NCI-H82 (cell line): ENCODE measurements at places on chromosomes 7 and 10.

- no peak for DNase-seq
Measured at GRCh38 chr10:69558559-69558958, 14.7 kb downstream of the NEUROG3 start.

GRCh38 chr7:155484483-155485399 is 26.8 kb downstream of the EN2 start:
- DNase-seq: no peak

DNA sequence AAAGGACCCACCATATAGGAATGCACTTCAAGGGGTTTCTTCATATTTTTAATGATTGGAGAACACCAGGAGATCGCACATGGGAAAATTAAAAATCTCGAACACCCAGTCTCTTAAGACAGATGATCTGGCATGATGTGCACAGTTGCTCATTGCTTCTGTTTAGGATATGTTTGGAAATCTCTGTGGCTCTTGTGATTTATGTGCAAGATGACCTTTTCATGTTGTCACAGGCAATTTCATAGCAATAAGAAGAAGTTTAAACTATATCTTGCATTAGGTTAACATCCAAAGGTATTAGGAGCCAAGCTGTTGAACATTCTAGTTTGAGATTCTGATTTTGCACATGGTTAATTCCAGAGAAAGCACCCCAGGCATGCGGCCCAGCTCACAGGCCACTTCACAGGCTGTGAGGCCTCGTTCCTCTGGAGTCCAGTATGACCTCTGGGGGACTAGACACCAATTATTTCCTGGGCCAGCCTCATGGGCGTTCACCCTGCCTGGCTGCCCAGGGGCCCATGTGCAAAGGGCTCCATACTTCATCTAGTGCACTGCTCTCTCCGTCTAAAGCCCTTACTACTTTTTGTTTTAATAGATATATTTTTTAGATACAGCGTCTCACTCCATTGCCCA is 28.4 kb downstream of the CAMK1D start:
- no peak for DNase-seq

DNA sequence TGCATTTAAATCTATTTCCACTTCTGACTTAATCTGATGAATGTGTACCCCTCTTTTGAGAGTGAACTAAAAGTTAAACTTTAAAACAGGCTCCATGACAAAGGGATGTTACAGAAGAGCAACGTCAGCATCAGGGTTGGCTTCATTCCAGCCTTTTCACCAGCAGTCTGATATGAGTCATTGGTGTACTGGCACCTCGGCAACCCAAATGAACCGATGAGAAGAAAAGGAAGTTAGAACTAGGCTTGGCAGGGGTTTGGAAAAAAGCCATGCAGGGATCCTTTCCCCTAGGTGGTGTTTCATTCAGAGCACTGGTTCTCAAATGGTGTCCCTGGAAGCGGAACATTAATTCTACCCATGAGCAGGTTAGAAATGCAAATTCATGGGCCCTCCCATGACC is 53.6 kb downstream of the SEC61G start:
- DNase-seq: no peak

DNA sequence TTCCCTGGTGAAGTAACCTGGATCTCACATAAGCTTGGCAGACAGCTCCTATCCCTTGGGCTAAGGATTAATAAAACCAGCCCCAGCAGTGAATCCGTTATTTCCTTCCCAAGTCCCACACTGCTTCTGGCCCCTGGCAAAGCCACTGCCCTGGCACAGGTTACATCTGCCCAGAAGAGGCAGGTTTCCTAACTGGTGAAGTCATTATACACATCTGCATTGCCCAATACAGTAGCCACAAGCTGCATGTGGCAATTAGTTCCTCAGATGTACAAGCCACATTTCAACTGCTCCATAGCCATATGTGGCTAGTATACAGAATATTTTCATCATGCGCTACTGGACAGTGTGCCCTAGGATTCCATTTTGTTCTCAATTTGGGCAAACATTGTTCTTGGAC is 273.0 kb downstream of the GRM8 start:
- no peak for DNase-seq

DNA sequence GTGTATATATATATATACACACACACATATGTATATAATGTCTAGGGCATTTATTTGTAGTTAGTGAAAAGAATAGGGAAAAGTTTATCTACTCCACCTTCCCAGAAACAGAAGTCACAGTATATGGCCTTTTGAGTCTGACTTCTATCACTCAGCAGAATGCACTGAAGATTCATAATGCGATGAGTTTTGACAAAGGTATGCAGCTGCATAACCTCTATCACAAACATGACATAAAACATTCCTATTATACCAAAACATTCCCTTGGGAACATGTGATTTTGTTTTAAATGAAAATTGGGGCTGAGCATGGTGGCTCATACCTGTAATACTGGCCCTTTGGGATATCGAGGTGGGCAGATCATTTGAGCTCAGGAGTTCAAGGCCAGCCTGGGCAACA is 137.3 kb upstream of the EEPD1 start:
- DNase-seq: no peak

DNA sequence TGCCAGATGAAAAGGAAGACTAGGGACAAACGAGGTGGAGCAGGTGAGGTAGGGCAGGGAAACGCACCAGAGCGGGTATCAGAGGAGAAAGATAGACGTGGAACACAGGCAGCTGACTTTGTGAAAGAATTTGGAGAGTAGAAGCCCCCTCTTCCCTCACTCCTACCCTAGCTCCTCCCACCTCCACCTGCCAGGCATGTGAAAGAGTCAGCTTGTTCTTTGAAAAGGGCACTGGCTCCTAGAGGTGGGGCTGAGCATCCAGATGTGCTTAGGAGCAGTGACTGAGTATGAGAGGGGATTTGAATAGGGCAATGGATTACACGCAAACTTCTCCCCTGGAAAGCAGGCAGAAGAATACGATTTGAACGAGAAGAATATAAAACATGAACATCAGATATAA is 174.2 kb upstream of the INHBA start:
- DNase-seq: no peak

- peak; percentile 14 for DNase-seq
Measured at GRCh38 chr7:133775201-133775600, 351.9 kb upstream of the LRGUK start.

DNA sequence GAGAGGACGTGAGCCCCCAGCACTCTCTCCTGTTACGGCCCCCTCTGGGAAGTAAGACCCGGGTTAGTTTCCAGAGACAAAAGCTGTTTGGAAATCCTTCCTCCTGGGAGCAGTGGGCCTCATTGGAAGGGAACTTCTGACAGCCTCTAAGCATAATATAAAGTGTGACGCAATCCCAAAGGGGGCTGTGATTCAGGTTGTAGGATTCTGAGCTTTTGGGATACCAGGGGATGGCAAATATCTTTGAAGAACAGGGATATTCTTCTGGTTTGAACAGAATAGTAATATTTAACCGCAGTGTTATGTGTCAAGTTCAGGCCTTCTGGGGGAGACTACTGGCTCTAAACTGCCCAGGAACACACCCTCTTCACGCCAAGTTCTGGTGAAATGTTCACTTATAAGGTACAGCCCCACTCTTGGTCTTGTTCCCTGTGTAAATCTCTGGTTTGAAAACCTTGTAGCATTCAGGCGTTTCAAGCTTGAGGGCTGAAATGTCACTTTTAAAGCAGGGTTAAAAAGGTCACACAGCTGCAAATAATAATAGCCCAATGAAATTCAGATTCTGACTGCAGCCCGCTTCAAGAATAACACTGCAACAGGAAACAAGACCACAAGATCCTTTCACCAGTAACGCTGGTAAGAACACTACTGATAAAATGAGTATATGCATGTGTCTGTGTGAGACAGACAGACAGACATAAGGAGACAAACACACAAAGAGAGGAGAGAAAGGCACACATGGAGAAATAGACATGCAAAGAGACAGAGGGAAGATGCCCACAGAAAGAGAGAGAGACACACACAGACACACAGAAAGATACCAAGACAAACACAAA is 69.0 kb downstream of the CREB5 start:
- DNase-seq: no peak

GRCh38 chr7:89839329-89839728 is 314.9 kb upstream of the STEAP1 start:
- no peak for DNase-seq

DNA sequence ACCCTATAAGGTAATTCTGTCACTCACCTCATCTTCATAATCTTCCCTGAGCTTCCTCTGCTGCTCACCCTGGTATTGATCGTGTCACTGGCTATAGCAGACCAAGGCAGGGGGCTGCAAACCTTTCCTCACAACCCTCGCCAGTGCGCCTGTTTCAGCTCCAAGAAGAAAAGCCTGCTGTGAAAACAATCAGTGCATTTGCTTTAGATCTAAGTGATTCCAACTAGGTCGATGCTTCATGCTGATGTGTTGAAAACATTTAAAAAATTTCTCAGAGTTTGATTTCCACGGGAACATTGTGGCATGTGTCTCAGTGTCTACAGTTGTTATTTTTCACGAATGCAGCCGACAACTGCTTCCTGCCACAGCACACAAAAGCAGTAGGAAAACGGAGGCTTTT is 27.3 kb downstream of the POU6F2 start:
- no peak for DNase-seq

GRCh38 chr7:85829817-85830432 is 643.1 kb upstream of the SEMA3D start:
- peak; percentile 45 for DNase-seq

DNA sequence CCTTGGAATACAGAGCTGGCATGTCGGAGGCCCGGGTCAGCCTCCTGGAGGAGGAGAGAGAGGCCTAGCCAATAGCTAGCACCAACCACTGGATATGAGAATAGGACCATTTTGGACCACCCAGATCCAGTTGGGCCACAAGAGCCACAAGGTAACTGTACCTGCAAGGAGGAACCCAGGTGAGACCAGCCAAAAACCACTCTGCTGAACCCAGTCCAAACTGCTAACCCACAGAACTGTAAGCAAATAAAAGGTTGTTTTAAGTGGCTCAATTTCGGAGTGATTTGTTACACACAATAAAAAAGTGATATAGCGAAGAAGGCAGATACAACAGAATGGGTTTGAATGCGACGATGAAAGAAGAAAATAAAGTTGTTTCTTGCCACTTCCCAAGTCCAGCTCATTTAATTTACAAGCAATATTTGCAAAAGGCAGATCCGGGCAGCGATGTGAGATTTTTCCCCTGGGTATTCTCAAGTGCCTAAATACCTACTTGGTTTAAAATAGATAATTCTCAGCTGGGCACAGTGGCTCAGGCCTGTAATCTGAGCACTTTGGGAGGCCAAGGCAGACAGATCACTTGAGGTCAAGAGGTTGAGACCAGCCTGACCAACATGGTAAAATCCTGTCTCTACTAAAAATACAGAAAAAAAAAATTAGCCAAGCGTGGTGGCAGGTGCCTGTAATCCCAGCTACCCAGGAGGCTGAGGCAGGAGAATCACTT is 23.1 kb downstream of the ZNF467 start:
- DNase-seq: no peak
